ENCODE measurements at places on chromosomes 3 and 15.

- no peak for DNase-seq
Observed at GRCh38 chr3:14452740-14453710, 50.6 kb downstream of the SLC6A6 start.

- peak; percentile 27 for DNase-seq
Observed at GRCh38 chr3:179321668-179322285, 1.1 kb upstream of the ZNF639 start.

- no peak for DNase-seq
Observed at GRCh38 chr3:58035524-58036255, 27.5 kb downstream of the FLNB start.

DNA sequence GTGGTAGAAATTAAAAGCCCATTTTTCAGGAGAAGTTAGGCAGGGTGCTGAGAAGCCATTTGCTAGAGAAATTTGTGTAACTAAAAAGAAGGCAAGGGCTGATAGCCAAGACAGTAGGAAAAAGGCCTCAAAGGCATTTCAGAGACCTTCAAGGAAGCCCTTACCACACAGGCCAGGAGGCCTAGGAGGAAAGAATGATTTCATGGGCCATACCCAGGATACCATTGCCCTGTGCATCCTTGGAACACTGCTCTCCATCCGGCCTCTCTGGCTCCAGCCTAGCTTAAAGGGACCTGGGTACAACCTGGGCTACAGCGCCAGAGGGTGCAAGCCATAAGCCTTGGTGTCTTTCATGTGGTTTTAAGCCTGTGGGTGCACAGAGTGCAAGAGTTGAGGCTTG is 193.6 kb upstream of the GRM7 start:
- no peak for DNase-seq

- DNase-seq: no peak
Observed at GRCh38 chr15:68385671-68386586, 46.0 kb downstream of the ITGA11 start.

DNA sequence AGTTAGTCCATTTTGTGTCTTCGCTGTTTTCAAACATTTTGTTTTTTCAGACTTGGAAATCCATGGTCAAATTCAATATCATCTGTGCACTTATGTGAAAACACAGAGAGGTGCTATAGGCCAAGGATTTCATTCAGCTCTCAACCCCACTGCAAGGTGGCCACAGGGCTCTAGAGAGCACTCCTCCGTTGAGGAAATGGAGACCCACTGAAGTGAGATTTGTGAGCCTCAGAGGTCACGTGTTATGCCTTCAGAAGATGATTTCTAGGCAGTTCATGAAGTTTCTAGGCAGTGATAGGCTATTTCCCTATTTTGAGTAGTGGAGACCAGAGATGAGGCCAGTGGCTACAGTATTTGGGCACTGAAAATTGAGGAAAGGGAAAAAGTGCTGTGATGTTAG is 88.2 kb downstream of the UNC13C start:
- no peak for DNase-seq

DNA sequence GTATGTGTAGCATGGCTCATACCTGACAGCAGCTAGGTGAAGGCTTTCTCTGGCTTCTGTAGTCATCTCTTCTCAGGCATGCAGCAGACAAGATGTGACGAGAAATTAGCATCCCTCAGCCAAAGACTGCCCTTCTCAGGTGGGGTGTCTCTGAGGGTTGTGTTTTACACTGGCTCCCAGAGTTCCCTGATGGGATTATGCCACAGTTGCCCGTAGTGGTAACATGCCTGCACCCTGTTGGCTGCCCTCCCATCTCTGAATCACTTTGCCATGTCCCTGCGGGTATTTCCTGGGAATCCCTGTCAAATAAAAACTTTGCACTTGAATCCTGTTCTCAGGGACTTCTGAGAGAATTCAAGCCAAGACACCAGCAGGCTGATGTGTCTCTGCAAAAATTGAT is 70.5 kb downstream of the LRTM1 start:
- no peak for DNase-seq

- DNase-seq: peak; percentile 8
Observed at GRCh38 chr3:46693038-46693891, at the start of gene ALS2CL. Gene ALS2CL (minus strand): TSS chr3:46693679. CDS start chr3:46689440, 4,239 bp downstream.

- DNase-seq: peak; percentile 68
Observed at GRCh38 chr3:192684151-192684550, 43.2 kb downstream of the FGF12 start.

DNA sequence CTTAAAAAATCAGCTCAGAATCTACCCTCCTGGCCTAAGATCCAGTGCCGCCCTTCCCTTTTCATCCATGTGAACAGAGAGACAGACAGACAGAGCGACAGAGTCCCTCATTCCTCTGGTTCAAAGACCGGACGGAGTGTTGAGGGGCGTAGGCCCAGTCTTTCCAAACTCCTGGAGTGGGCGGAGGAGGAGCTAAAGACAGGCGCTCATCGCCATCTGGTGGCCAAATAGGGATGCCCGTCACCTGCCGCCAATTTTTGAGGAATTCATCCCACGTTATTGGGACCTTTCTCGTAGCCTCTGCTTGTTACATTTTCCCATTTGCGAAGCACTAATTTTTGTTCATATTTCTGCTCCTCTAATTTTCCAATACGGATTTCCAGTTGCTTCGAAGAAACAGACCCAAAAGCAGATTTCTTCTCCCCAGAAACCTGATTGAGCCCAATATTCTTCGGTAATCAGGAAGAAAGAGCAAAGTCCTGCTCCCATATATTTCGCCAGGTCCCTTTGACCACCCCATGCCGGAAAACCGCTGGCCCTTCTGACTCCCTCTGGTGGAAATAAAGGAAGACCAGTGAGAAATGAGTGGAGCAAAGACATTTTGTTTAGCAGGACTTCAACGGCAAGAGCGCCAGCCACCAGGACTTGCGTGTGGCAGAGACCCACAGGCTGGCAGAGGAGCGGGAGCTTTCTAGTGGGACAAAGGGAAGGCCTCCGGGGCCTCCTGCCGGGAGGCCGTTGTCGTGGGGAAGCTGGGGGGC is 88.0 kb downstream of the LRRK1 start:
- peak; percentile 82 for DNase-seq

- no peak for DNase-seq
Observed at GRCh38 chr15:99345242-99345641, 94.0 kb downstream of the LRRC28 start.

DNA sequence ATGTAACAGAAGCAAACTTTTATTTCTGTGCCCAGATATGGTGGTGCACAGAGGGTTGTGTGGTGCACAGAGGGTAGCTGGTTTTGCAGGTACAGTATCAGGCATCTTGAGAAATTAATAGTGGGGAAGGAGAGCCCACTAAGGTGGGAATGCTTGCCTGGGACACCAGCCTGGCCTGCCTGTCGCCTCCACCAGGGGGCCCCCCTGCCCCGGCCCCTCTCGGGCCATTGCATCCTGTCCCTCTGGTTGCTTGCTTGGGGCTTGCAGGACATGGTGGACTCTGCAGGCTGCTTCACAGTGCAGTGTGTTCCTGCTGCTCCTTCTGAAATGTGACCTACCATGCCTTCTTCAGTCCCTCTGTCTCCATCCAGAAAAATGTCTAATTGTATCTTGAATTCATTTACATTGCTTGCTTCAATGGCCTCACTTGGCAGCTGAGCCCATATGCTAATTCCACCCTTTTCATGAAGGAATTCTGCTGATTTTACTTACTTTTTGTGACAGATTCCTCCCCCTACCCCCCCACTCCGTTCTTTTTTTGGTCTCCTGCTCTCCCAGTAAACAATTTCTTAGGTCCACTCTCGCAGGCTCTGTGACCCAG is 73.6 kb downstream of the EEFSEC start:
- DNase-seq: no peak

DNA sequence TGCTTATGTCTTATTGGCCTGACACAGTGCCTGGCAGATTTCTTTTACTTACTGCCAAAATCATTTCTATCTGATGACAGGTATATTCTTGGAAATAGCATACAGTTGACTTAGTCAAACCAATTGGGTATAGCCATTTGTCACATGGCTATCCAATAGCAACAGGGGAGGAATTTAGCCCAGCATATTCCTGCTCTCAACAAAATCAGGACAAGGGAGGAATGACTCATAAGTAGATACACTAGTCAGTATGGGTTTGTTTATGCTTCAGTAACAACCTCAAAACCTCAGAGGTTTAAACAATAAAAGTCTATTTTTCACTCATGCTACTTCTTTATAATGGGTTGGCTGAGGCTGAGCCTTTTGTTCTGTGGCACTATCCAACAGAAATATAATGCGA is 38.0 kb upstream of the VILL start:
- no peak for DNase-seq

GRCh38 chr3:150393745-150394144 is 14.4 kb upstream of the TSC22D2 start:
- DNase-seq: peak; percentile 8

DNA sequence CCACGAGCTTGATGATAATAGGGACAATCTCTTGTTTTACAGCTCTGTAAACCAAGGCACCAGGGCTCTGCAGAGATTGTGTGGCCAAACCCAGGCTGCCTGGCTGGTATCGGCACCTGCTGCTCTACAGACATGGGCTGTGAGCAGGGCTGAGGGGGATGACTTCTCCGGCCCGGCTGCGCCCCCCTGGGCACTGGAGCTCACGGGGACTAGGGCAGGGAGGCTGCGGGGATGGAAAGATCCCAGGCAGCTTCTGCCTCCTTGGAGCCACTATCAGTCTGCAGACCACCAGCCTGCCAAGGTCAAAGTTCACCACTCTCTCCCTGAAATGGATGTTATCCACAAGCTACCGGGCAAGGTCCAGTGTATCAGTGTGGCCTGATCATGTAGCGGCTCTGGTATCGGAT is 22.0 kb upstream of the PIGZ start:
- DNase-seq: no peak

DNA sequence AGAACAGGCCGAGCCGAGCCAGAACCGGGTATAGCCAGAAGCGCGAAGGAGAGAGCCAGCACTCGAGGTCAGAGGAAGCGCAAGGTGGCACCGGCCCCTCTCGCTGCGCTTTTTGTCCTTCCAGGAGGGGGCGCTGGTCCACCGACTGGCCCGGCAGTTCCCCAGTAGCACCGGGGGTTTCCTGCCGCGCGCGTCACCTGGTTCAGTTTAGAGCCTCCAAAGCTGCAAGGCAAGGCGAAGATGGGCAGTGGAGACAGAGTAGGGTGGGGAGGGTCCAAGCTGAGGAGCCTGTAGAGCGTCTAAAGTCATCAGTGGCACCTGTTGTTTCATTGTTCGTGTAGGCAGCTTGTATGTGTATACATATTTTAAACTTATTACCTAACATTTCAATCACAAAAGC is 7.6 kb upstream of the NR2E3 start:
- no peak for DNase-seq

DNA sequence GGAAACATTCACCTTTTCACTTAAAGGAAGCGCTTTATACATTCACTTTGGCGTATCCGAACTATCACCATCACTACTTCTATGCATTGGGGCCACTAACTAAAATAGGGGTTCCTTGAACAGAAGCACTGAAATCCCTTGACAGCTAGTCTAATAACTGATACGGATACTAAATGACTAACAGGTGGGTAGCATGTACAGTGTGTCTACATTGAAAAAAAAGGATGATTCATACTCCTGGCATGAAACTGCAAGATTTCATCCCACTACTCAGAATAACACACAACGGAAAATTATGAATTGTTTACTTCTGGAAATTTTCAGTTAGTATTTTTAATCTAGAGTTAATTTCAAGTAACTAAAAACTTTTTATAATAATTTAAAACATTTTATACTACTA is 96.7 kb downstream of the SMARCC1 start:
- DNase-seq: no peak

- no peak for DNase-seq
Observed at GRCh38 chr15:78107471-78107870, 15.1 kb downstream of the SH2D7 start.

DNA sequence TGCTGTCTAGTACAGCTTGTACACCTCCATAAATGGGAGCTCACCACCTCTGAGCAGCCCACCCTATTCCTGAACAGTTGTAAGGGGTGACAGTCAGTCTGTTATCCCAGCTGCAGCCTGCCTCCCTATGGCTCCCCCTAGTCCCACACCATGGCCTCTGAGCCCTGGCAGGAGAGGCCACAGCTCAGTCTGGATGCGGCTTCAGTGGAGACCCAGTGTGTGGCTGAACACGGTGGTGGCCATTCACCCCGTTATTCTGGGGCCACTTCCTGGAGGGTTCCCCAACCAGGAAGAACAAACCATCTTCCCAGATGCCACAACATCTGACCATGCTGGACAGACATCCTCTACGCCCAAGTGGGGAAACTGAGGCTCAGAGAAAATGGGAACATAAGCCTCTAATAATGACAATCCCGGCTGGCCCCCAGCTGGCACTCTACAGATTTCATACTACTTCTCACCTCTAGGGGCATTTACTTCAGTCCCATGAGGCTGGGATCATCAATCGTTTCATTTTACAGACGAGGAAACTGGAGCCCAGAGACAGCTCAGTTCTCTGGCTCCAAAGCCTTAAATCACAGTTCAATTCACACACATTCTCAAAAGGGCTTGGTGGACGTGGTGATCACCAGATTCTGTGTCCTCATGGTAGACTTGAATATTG is 9.2 kb upstream of the GRIP2 start:
- DNase-seq: no peak

GRCh38 chr3:127050733-127051132 is 67.8 kb downstream of the PLXNA1 start:
- DNase-seq: no peak

DNA sequence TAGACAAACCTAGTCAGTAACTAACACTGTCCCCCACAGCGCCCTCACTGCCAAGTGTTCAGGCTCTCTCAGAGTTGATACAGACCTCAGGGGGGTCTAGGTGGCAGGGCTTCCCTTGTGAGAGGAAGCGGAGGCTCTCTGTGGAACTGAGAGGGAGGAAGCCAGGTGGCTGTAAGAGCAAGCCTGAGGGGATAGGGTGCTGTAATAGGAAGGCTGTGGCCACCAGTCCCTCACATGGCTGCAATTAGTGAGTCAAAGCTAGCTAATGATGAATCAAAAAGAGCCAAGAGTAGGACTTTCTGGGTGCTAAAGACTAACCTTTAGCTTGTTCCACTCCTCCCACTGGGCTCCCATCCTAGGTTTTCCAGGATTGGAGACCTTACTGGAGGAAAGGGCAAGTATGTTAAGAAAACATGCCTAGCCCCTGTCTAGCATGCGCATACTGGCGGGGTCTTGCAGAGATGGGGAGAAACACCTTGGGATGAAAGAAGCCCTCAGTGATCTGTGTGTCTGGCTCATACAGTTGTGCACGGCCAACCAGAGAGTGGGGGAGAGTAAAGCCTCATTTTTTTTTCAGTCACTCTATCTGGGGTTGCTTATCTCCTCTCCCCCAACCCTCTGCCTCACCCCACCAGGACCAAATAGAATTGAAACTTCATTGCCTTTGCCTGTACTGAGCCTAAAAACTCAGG is 13.3 kb upstream of the SOX2 start:
- no peak for DNase-seq

- no peak for DNase-seq
Observed at GRCh38 chr3:49161808-49162530, 4.2 kb downstream of the CCDC71 start.

GRCh38 chr3:50211930-50212329 is 6.9 kb downstream of the SLC38A3 start:
- DNase-seq: no peak

DNA sequence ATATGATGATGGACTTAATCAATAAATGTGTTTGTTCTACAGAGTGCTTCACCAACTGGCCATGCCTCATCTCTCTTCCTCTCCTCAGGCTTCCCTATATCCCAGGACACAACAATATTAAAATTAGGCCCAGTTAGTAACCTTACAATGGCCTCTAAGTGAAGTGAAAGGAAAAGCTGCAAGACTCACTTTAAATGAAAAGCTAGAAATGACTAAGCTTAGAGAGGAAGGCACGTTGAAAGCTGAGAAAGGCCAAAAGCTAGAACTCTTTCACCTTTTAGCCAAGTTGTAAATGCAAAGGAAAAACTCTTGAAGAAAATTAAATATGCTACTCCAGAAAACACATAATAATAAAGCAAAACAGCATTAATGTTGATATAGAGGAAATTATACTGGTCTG is 1010.3 kb downstream of the NAALADL2 start:
- DNase-seq: no peak
